ENCODE measurements at places on chromosomes 7 and 10.

DNA sequence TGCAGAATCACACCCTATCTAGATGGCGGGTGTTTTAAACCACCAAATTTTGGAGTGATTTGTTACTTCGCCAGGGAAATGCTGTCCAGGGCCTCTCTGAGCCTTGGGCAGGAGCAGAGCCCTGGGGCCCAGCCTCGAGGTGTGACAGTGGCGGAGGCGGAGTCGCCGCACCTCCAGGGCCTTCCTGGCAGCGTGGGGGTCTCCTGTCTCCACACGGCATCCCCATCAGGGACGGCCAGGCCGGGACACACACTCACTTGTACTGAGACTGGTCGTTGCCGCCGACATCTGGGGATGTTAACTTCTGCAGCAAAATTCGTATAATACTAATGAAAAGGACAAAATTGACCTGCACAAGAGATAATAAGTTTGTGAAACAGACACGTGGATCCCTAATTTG lies 110.7 kb downstream of the VIPR2 start:
- no peak for DNase-seq

- no peak for DNase-seq
Observed at GRCh38 chr10:79179957-79180309, 111.2 kb downstream of the ZMIZ1 start.

DNA sequence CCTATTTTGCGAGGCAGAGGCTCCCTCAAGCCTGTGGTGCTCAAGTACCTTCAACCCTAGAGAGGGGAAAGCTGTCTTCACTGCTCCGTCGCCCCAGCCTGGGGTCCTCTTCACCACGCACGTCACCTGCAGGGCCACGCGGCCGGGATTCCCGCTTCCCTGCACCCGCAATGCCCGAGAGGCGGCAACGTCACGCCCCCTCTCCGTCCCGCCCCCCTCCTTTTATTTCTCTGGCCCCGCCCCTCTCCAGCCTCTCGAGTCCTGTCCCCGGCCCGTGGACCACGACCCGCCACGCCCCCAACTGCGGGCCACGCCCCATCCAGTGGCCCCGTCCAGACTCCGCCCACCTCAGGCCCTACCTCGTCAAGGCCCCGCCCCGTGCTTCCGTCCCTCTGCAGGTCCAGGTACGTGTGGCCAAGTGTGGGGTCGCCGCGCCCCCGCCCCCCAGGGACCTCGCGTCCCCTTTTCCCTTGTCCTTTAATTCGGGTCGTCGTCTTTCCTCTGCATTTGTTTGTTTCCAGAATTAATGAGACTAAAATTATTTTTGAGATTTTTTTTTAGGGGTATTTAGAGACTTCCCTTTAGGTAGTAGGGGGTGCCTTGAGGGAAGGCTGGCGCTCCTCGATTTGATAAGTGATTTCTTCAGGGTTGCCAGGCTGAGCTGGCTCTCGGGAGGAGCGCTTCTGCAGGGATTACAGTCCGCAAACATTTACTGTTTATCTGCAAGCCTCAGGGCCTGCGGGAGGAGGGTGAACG lies 69.8 kb upstream of the BAIAP2L1 start:
- DNase-seq, result no peak

- no peak for DNase-seq
Observed at GRCh38 chr10:43131906-43132305, 6.3 kb upstream of the CSGALNACT2 start.

DNA sequence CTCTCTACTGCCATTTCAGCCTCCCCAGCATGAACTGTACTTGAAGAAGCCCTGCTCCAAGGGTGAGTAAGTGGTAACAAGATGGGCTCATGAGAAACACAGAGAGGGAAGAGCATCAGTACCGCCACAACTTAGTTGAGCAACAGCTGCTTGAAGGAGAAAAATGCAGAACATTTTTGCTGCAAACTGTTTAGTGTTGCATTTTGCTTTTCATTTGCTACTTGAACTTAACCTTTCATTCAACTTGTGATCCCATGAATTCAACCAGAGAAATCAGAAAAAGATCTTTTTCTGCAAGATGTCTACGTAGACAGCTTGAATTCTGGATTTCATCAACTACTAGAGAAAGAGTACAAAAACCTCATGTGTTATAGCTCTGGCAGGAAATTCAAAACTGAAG lies 40.7 kb downstream of the ANK3 start:
- DNase-seq, result no peak

DNA sequence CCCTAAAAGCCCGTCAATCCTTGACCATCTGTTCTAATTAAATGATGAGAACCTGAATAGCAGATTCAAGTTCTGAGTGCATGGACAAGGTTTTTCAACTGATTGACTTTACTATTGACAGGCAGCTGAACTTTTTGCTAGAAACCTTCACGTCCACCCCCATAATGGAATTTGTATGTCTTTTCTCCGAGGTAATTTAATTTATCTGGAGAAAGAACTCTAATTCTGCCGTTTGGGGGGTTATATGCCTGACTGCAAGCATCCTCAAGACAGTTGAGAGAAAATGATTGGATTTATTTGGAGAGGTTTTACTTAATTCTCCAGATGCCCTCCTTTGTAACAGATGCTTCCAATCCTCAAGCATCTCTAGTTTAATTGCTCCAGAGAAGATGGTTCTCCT lies 1053.4 kb upstream of the AUTS2 start:
- no peak for DNase-seq

Measured in MCF 10A (cell line).